CD4-positive, alpha-beta T cell treated with Interleukin-21 for 1 hour (primary cell): ENCODE measurements at places on chromosomes 2 and 18.

- DNase-seq: no peak
Measured at GRCh38 chr2:218404351-218405085, 4.8 kb downstream of the CTDSP1 start.

- DNase-seq: no peak
Measured at GRCh38 chr2:34529965-34530364, 930.9 kb upstream of the FAM98A start.

- no peak for DNase-seq
Measured at GRCh38 chr2:124026503-124026902, 1.4 kb downstream of the CNTNAP5 start.

DNA sequence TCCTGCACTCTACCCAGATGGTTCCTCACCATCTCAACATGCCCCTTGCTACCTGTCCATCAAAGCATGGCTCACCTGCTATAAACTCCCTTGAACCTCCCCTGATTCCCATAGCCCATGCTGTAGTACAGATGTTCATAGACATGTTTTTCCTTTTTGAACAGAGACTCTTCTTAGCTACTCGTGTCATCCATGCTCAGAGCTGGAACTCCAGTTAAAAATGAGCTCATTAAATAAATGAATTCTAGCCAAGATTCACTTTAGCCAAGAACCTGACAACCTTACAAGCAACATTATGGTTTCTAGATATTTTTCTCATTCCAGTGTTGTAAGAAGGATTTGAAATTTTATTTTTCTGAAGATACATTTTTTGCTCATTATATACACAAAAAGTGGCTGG lies 65.0 kb downstream of the SCG2 start:
- no peak for DNase-seq

DNA sequence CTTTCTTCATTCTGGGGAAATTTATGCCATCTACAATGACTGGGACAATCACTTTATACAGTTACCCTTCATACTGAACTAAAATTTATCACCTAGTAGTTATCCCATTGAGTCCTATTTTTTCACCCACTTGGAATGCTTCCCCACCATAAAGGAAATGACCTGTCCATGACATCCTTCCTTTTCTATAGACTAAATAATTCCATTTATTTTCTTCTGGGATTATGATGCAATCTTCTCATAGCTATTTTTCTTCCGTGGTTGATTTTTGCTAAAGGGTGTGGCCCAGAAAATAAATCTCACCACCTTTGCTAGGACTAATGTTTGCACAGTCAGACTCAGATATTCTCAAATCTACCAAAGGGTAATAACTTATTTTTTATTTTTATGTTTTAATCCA lies 186.1 kb upstream of the NRXN1 start:
- DNase-seq: no peak

- no peak for DNase-seq
Measured at GRCh38 chr2:23019476-23019875, 365.5 kb upstream of the KLHL29 start.

GRCh38 chr2:237326266-237327171 lies 87.4 kb downstream of the COL6A3 start:
- no peak for DNase-seq

GRCh38 chr2:221680548-221680947 lies 108.4 kb upstream of the EPHA4 start:
- DNase-seq: no peak

GRCh38 chr2:45746888-45747287 lies 95.4 kb downstream of the PRKCE start:
- no peak for DNase-seq

- peak; percentile 27 for DNase-seq
Measured at GRCh38 chr2:25558262-25558661, 115.1 kb downstream of the DTNB start.

- no peak for DNase-seq
Measured at GRCh38 chr2:230784795-230785194, 72.2 kb downstream of the CAB39 start.

- DNase-seq: no peak
Measured at GRCh38 chr18:8176554-8176953, 432.7 kb upstream of the RAB12 start.

DNA sequence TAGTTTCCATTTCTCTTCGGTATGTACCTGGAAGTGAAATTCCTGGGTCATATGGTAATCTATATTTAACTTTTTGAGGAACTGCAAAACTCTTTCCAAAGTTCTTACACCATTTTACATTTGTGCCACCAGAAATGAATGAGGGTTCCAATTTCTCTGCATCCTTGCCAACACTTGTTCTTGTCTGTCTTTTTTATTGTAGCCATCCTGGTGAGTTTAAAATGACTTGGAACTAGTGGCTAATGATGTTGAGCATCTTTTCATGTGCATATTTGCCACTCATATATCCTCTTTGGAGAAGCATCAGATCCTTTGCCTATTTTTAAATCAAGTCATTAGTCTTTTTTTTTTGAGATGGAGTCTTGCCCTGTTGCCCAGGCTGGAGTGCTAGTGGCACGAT lies 59.4 kb downstream of the MALT1 start:
- no peak for DNase-seq

DNA sequence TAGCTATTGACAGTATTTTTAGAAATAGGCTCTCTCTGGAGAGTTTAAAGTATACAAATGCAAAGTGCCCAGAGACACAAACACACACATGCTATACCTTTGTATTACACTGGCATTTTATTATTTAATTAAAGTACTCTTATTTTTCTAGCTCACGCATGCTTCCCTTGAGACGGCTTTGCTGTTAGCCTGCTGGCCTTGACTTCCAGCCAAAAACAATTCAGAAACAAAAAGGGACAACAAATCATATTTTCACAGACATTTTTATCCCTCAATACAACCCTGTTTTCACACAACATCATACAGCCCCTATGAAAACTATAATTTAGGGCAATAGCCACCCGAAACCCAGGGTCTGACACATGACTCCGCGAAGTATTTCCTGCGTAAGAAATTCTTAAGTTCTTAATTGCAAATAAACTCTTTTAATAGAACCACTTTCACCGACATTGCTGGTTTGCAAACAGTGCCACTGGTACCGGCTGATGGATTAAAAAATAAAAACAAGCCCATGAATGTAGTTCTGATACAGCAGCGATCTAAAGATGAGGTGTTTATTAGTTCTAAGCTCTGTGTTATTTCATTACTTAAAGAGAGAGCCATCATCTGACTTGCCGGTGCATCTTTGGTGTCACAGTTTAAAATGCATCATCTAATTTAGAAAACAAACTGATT lies 185.1 kb downstream of the TCF4 start:
- DNase-seq: no peak

DNA sequence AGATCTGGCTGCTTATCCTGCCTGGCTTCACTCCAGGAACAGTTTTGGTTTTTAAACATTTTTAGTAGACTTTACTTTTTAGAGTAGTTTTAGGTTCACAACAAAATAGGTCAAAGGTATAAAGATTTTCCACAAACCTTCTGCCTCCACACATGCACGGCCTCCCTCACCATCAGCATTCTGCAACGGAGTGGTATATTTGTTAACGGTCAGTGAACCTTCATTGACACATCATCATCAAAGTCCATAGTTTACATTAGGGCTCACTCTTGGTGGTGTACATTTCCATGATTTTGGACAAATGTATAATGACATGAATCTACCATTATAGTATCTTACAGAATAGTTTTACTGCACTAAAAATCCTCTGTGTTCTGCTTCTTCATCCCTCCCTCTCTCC lies 303.1 kb upstream of the EPAS1 start:
- DNase-seq: no peak

GRCh38 chr2:10434886-10435819 lies 13.0 kb downstream of the ODC1 start:
- peak; percentile 79 for DNase-seq

- DNase-seq: no peak
Measured at GRCh38 chr18:57223144-57223870, 76.4 kb downstream of the BOD1L2 start.

DNA sequence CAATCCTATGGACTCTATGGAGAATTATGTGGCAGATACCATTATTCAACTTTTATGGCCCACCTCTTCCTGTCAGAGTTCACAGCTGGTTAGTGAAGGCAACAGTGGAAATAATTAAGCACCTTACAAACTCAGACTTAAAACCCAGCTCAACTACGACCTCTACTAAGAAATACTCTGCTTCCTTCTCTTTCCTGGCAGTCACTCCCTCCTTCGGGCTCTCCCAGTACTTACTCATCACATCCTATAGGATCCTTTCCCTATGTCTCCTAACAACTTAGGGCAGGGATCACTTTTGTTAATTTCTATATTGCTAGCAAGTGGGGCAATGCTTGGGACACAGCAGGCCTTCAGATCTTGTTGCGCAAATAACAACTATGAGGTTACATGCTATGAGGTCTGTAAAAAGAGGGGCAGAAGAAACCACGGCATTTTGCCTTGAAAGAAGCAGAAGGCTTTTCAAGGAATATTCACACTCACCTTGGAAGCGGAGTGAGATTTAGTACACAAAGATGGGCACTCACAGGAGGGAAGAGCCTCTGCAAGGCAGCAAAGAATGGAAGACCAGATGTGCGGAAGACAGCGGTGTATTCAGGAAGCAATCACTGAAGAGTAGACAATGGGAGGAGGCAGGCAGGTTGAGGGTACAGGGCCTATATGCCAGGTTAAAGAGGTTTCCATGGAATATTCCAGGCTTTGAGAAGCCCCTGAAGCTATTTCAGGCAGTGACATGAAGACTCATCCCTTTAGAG lies 2.1 kb downstream of the STK39 start:
- DNase-seq: no peak

DNA sequence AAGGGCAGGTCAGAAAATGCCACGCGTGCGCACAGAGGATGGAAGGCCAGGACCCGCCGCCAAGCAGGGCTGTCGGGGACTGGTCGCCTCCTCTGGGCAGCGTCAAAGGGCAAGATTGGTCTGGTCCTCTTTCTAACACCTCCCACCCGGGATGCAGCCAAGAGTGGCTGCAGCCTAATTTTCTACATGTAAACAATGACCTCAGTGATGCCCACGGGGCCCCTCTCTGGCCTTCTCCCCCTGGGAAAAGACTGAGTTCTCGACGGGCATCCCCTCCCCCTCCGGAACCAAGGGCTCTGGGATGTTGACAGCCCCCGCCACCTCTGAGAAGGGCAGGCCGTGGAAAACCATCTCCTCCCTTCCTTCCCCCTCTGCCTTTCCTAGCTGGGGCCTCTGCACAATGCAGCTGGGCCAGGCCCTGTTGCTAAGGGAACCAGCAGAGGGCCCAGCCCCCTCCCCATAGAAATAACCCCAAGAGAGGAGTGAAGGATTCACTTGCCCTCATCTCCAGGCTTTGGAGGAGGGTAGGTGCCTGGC lies 80.0 kb upstream of the ZNF532 start:
- no peak for DNase-seq

DNA sequence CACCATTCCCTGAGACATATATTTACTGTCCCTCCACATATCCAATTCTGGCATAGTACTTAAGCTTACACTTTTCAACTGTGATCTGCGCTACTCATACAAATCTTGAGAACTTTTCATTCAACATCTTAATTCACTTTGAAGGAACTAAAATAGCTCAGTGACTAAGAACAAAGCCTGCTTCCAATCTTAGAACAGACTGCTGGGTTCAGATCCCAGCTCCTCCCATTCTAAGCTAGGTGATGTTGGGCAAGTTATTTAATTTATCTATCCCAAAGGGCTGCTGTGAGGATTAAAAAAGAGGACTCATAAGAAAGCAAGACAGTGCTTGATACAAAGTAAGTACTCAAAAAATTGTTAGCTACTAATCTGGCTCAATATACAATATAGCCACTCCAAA lies 57.9 kb downstream of the UGP2 start:
- no peak for DNase-seq

- DNase-seq: no peak
Measured at GRCh38 chr18:51952844-51953243, 387.2 kb upstream of the DCC start.

DNA sequence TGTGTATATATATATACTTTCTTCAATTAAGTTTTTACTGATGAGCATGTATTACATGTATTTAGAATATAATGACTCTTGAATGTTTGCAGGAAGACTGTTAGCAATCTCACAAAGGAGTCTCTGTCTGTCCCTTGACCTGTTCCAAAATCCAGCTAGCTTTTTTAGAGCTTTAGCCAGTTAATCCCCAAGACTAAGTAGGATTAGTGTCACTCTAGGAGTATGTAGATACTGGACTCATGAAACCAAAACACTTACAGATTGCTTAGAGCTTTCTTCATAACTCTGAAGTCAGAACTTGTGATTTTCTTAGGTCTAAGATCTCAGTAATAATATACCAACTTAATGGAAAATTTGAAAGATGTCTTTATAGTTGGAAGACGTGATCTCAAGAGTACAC lies 2.2 kb downstream of the UBXN4 start:
- no peak for DNase-seq

DNA sequence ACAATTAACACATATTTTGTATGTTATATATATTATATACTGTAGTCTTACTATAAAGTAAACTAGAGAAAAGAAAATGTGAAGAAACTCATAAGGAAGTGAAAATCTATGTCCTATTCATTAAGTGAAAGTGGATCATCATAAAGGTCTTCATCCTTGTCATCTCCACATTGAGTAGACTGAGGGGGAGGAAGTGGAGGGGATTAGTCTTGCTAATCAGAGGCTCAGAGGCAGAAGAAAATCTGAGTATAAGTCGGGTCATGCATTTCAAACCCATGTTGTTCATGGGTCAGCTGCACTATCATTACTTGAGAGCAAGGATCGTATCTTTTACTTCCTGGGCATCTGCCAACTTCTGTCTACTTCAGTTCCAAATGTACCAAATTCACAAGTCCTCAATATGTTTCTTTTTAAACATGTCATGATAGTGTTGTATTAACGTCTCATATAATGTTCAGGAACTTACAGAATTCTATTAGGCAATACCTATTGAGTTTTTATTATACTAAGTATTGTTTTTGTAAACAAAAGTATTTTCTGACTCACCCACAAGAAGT lies 208.9 kb upstream of the BOD1L2 start:
- DNase-seq: no peak

- no peak for DNase-seq
Measured at GRCh38 chr2:38260469-38260868, 116.6 kb downstream of the ATL2 start.

DNA sequence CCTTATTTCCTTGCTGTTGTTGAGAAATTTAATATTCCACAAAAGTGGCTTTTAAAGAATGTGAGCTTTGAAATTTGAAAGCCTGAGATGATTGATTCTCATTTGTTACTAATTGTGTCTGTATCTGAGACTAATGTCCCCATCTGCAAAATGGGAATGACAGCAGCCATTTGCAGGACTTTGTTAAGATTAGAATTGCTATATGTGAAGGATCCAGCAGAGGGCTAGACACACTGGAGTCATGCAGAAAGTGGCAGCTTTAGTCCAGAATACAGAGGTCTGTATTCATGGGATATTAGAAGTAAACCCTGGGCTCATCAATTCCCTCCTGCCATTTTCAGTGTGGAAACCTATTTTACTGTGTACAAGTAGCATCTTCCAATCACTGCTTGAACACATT lies 296.5 kb upstream of the GYPC start:
- DNase-seq: peak; percentile 26

- no peak for DNase-seq
Measured at GRCh38 chr2:97660044-97660774, 3.6 kb downstream of the ACTR1B start.

DNA sequence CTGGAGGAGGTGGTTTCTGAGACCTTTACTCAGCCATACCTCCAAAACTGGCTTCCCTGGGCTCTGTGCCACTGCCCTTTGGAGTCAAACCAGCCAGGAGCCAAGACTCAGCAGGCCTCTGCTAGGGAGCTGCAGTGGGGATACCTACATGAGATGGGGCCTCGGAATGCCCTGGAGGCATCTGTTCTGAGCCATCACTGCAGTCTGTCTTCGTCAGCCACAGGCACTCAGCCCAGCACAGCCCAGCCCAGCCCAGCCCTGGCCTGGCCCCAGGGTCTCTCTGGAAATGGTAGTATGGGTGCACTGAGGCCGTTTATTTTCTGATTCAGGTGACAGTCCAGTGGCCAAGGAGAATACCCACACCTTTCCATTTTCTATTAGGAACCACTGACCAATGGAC lies 209.8 kb downstream of the CELF4 start:
- no peak for DNase-seq
